ENCODE measurements at places on chromosomes 12 and 14. TPM values are rescaled to one million over a fixed set of nuclear protein-coding genes. Genes with fewer than 3 reads are reported as not detected.
A peak's percentile ranks its signal among the peaks of the same experiment; 100 is the strongest.

- no peak for DNase-seq
These were observed 106.8 kb downstream of the PELI2 start for GRCh38 chr14:56224691-56225681.

- DNase-seq: no peak
These were observed 260.6 kb upstream of the GARIN6 start for GRCh38 chr12:99386907-99387306.

RASAL1 gene
- not detected for total RNA-seq

DNA sequence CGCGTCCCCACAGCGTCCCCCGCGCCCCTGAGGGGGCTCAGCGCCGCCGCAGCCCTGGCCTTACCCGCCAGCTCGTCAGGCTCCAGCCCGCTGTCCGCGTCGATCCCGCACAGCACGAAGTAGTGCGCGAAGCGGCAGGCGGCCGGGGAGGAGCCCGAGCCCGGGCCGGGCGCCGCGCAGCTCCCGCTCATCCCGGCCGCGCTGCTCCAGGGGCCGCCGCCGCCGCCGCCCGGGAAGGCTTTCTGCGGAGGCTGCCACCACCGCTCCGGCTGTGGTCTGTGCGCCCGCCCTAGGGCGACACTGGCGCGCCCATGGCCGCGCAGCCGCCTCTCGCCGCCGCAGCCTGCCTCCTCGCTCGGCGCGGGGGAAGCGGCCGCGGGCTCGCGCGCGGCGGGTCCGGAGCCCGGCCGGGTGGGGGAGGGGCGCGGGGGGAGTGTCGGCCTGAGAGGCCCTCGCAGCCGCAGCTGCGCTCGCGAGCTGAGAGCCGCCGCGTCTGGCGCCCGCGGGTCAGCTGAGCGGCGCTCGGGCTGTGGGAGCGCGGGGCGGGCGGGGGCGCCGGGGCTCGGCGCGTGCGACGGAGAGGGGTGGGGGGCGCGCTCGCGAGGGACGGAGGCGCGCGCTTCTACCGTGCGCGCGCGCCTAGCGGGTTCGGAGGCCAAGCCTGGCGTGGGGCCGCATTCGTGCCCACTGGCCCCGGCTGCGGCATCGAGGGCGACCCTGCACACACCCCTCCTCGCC, at the start of gene DENND5B:
Gene DENND5B (minus strand): TSS at position 495 of the 738 bp plus-strand sequence. CDS start 304 bp downstream, at position 191.
- peak; percentile 86 for DNase-seq
